ENCODE measurements at places on chromosomes 5 and 9. TPM values are rescaled to one million over a fixed set of nuclear protein-coding genes. Genes with fewer than 3 reads are reported as not detected.

The LECT2 gene
- total RNA-seq, result not detected

The SLC28A3 gene
- total RNA-seq, result 0.27 TPM

The LHX2 gene
- not detected for total RNA-seq

The PNPLA7 gene
- total RNA-seq, result 18.3 TPM

The SMIM23 gene
- not detected for total RNA-seq

The ZBTB5 gene
- 11.3 TPM for total RNA-seq

The C9orf153 gene
- total RNA-seq, result 0.98 TPM

The ADAMTSL2 gene
- total RNA-seq, result 22.3 TPM

The FAM200C gene
- 10.8 TPM for total RNA-seq

The PDCD1LG2 gene
- total RNA-seq, result 3.0 TPM

The STPG3 gene
- not detected for total RNA-seq

The TRIM23 gene
- 28.4 TPM for total RNA-seq

The RFESD gene
- total RNA-seq, result 3.9 TPM

The CATSPER3 gene
- total RNA-seq, result 0.80 TPM

The CIZ1 gene
- total RNA-seq, result 140 TPM

The NDOR1 gene
- total RNA-seq, result 16.5 TPM

The ELOVL7 gene
- 32.1 TPM for total RNA-seq

The BOD1 gene
- total RNA-seq, result 46.5 TPM

The CNTLN gene
- 22.4 TPM for total RNA-seq

The CPLANE1 gene
- 53.7 TPM for total RNA-seq

The CDHR2 gene
- total RNA-seq, result 0.36 TPM

The TRPM3 gene
- total RNA-seq, result 26.1 TPM

The SLC46A2 gene
- total RNA-seq, result 0.27 TPM

The AQP7 gene
- total RNA-seq, result 36.7 TPM

The SLC36A2 gene
- total RNA-seq, result 30.2 TPM

The RANBP3L gene
- total RNA-seq, result 0.40 TPM

The LEAP2 gene
- total RNA-seq, result 2.9 TPM

The PLCXD3 gene
- 4.2 TPM for total RNA-seq

The AGXT2 gene
- total RNA-seq, result not detected

The FOXE1 gene
- total RNA-seq, result not detected

The NMUR2 gene
- total RNA-seq, result not detected

The CYSRT1 gene
- total RNA-seq, result not detected

The DOK3 gene
- total RNA-seq, result 16.2 TPM

The CDKN2A gene
- total RNA-seq, result 1.5 TPM

The GFRA3 gene
- total RNA-seq, result 17.7 TPM

The QRFP gene
- not detected for total RNA-seq

The GABRP gene
- total RNA-seq, result 0.45 TPM

The FAM114A2 gene
- total RNA-seq, result 46.5 TPM

The SYK gene
- 25.6 TPM for total RNA-seq

The ARL15 gene
- 30.9 TPM for total RNA-seq

The DMRT2 gene
- 2.4 TPM for total RNA-seq

The LAMC3 gene
- total RNA-seq, result 0.36 TPM

The NMRK1 gene
- 30.7 TPM for total RNA-seq

The KCTD16 gene
- total RNA-seq, result 0.53 TPM

The PCDHGA8 gene
- total RNA-seq, result 5.3 TPM

The SLC34A3 gene
- not detected for total RNA-seq

The GRXCR2 gene
- total RNA-seq, result not detected

The PROB1 gene
- total RNA-seq, result 1.6 TPM

The BRINP1 gene
- not detected for total RNA-seq

The PCDHA4 gene
- 0.85 TPM for total RNA-seq

The SPINK7 gene
- total RNA-seq, result not detected

The SPINK5 gene
- 0.94 TPM for total RNA-seq

The ANKRD34B gene
- total RNA-seq, result not detected

The ZNF618 gene
- 15.5 TPM for total RNA-seq
